NCI-H524 (cell line): ENCODE measurements at places on chromosomes 13 and 19.

DNA sequence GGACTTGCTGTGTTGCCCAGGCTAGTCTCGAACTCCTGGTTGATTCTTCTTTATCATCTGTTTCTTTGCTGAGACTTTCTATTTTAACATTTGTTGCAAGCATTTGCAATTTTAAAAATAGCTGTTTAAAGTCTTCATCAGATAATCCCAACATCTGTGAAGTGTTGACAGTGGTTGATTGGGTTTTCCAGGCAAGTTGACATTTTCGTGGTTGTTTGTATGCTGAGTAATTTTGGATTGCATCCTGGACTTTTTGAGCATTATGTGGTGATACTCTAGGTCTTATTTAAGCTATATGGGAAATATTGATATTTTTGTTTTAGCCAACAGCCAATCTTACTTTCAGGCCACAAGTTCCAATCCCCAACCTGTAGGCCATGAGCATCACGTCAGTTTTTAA, 25.1 kb downstream of the AP1M1 start:
- DNase-seq: no peak

- no peak for DNase-seq
These were observed 16.0 kb downstream of the UPF1 start for GRCh38 chr19:18847549-18848463.

DNA sequence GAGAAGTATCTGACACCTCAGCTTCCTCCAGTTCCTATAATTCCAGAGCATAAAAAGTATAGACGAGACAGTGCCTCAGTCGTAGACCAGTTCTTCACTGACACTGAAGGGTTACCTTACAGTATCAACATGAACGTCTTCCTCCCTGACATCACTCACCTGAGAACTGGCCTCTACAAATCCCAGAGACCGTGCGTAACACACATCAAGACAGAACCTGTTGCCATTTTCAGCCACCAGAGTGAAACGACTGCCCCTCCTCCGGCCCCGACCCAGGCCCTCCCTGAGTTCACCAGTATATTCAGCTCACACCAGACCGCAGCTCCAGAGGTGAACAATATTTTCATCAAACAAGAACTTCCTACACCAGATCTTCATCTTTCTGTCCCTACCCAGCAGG, 3.1 kb downstream of the KLF5 start:
- DNase-seq: no peak

DNA sequence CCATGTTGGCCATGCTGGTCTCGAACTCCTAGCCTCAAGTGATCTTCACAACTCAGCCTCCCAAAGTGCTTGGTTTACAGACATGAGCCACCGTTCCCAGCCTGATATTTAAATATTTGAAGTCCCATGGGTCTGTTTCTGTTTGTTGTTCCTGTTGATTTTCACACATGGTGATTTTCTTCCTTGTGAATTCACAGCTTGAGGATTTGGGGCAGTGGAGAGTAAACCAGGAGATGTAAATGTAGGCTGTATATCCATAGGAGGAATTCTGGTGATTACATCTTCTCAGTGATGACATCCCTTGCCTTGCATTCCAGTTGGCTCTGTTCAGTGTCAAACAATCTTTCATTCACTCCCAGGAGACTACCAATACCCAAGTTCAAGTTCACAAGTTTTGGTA, 471.9 kb downstream of the KCTD12 start:
- no peak for DNase-seq

DNA sequence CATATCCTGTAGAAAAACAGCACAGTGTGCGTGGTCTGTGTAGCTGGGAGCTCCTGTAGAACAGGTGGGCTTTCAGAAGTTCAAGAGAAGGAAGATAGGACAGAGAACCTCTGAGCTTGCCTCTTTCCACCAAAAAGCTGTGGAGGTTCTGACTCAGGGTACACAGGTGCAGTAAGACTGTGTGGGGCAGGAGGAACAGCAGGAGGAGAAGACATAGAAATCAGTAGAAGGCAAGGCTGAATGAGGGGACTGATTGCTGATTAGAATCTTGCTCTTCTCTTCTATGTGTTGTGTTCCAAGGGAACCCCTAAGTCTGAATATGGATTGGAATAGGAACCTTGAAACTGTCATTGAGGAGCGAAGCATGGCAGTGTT, 122.7 kb downstream of the AKAP11 start:
- DNase-seq: no peak

DNA sequence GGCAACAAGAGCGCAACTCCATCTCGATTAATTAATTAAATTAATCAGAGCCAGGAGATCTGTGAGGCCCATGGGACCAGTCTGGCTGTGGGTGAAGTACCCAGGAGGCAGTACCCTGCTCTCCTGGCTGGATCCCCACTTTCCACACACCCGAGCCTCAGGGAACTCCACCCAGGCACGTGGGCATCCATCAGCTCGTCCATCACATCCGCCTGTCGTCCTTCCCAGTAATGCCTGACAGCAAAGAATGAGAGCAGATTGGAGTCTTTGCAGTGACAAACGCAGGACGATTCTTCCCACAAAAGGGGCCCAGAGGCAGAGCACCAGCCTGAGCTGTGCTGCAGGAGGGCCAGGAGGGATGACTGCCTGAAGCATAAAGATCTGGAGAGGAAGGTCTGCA, 35.8 kb downstream of the VSTM2B start:
- no peak for DNase-seq

DNA sequence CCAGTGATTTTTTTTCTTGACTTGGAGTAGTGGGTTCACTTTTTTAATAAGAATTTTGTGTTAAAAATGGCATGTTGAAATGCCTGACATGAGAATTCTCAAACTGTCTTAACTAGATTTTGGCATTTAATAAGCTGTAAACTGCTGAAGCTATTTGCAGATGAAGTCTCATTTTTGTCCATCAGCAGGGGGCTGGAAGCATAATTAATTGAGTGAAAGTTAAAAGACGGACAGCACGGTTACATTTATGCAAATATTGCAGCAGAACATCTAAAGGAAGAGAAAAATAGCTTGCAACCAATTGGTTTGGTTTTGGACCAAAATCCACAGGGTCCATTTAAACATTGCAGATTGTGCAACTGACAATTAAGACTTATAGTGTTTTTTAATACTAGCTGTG, 837.3 kb upstream of the KLHL1 start:
- no peak for DNase-seq

DNA sequence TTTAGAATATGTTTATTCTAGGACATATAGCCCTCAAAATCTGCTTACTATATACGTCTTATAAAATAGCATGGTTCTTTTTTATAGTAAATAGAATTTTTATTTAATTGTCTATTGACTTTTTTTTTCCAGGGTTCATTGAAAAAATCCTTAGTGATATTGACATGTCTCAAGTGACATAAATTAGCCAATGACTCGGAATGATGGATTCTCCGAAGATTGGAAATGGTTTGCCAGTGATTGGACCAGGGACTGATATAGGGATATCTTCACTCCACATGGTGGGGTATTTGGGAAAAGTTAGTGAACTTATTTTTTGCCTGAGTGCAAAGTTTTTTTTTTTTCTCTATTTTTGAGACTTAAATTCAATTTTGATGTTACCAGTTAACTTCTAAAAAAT, 3.2 kb downstream of the USPL1 start:
- DNase-seq: no peak

- DNase-seq: peak; percentile 65
These were observed 42.0 kb downstream of the MRPL57 start for GRCh38 chr13:21218351-21219035.

- no peak for DNase-seq
These were observed 21.6 kb downstream of the FXYD5 start for GRCh38 chr19:35176181-35176570.

- DNase-seq: peak; percentile 59
These were observed 1.2 kb downstream of the BLVRB start for GRCh38 chr19:40464059-40465024.

- DNase-seq: peak; percentile 72
These were observed 18.8 kb downstream of the PDCD5 start for GRCh38 chr19:32599736-32600157.

- DNase-seq: no peak
These were observed 2.6 kb upstream of the SIGLEC7 start for GRCh38 chr19:51139299-51140014.
